Heart left ventricle (tissue), 16 donors: ENCODE measurements at places on chromosomes 6 and 20. TPM values are rescaled to one million over a fixed set of nuclear protein-coding genes. Genes with fewer than 3 reads are reported as not detected.

C4A gene
- total RNA-seq = 82.4 TPM

ZSCAN23 gene
- 1.5 TPM for total RNA-seq

POPDC3 gene
- total RNA-seq = 38.6 TPM

MARCKS gene
- 55.7 TPM for total RNA-seq

PAX1 gene
- total RNA-seq = not detected

WFDC11 gene
- total RNA-seq = not detected

PLA2G7 gene
- total RNA-seq = 0.58 TPM

HRH3 gene
- not detected for total RNA-seq

DNA sequence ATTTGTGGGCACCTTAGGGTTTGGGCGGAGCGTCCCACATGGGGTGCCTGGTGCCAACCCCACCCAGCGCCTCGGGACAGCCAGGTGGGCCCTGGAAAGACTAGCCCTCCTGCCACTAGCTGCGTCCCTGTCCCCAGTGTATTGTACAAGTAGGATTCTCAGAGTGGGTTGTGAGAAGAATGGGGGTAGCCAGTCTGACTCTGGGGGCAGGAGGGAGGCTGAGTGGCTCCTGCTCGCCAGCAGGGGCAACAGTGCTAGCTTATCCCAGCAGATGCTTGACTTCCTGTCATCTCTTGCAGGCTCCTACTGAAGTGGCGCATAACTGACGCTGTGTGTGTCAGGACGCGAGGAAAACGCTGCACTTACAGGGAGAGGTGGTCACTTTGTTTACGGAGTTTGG, 9.3 kb downstream of the PSMA7 start:
- DNase-seq = no peak

GRCh38 chr6:3823671-3824070, 25.5 kb upstream of the FAM50B start:
- DNase-seq = no peak

DNA sequence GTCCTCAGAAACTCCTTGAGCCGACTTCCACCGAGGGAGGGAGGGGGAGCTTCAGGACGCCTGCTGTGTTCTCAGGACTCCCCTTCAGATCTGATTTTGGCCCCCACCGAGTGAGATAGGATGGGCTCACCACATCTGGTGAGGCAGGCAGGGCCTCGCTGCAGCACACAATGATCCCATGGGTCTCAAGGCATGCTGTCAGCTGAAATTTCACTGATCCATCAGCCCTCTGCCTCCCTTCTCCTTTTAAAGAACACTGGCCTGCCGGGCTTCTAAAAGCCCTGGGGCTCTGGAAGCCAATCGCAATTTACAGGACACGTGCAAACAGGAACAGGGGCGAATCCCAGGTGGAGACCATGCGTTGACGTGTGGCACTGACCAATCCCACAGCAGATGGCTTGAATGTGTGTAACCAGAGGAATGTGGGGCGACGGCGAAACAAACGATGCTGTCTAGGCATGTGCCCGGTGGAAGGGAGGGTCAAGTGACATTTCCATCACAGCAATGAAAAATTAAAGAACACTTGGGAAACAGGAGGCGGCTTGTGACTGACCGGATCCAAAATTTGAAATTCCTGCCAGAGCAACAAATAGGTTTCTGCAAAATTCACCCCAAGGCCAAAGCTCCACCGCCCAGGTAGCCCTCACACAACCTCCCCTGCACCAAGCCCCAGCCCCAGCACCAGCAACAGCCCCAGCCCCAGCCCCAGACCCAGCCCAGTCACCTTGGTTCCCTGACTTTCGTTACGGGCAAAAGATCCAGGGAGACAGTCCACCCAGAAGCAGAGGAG, 167.1 kb upstream of the ZNF337 start:
- DNase-seq = no peak

- DNase-seq = no peak
Observed at GRCh38 chr6:129517288-129517687, 192.7 kb downstream of the ARHGAP18 start.

GRCh38 chr6:129774697-129775447, 64.9 kb upstream of the ARHGAP18 start:
- DNase-seq = peak; percentile 69

DNA sequence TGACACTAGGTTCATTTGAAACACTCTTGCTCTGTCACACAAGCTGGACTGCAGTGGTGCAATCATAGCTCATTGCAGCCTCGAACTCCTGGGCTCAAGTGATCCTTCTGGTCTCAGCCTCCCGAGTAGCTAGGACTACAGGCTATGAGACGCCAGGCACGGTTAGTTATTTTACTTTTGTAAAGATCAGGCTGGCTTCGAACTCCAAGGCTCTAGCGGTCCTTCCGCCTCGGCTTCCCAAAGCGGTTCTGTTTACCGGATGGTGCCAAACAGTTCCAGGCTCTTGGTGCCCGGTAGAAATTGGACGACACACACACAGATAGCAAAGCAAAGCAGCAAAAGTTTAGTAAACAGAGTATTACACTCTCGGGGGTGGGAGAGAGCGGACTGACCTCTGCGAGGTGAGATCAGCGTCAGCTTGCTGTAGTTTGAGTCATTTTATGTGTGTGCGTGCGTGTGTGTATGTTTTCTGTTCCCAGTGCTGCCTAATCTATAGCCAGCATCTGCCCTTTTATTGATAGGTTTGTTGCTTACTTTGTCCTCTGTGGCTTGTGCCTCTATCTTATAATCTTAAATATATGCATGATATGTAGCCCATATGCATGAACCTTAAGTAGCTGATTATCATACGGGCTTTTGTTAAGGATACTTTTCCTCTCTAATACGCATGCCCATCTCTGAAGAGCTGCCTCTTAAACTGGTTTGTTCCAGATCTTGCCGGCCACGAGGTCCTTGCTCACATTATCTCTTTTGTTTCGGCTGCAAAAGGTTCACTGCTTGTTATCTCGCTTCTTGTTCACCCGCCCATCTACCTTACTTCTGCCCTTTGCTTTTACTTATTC, 75.2 kb downstream of the OR2B2 start:
- no peak for DNase-seq

DNA sequence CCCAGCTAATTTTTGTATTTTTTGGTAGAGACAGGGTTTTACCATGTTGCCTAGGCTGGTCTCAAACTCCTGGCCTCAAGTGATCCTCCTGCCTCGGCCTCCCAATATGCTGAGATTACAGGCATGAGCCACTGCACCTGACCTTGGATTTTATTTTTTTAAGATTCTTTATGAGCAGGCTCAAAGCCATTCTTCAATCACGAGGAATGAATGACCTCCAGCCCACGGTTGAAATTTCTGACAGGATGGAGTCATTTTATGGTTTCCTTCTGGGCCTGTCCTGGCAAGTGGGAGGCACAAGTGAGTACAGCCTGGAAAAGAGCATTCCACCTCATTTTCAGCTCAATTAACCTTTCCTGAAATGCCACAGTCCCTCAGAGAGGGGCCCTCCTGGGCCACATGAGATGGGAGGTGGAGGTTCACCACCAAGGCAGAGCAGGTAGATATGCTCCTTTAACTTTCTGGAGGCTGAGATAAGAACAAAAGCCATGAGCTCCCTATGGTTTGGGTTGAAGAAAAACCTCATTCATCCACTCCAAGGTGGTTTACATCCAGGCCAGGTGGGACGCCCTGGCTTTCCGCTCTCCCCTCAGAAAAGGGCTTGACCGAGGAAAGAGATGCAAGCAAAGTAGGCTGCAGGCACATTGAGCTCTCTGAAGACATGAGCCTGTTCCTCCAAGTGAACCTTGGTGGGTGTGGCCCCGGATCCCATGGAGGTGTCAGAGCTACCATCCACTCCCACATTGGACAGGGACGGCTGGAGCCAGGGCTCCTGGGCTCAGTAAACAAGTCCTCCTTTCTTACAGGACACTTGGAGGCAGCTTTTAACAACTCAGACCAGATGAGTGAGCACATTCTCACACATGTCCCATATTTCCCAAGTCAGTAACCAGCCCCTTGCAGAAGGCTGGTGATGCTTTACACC, 208.5 kb upstream of the SSTR4 start:
- DNase-seq = no peak

DNA sequence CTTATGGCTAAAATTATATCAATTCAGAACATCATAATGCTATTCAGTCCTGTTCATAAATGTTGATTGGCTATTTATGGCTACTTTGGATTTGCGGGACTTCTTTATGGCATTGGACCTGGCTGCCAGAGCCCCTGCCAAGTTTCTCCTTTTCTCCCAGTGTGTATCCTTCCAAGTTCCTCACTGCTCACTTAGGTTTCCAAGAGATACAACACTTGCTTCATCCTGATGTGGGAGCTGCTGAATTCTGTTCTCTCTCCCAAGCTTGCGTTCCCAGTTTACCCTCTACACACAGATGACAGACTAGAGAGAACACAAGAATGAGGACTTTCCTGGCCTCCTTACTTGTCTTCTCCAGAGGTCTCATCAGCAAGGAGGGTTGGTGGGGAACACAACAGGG, 18.4 kb upstream of the DAAM2 start:
- DNase-seq = no peak

GRCh38 chr6:134962421-134962820, 12.5 kb upstream of the ALDH8A1 start:
- DNase-seq = no peak

GRCh38 chr6:167560673-167561569, 236.0 kb downstream of the TTLL2 start:
- DNase-seq = no peak

- DNase-seq = no peak
Observed at GRCh38 chr6:106908386-106908840, 66.1 kb downstream of the CD24 start.

- DNase-seq = no peak
Observed at GRCh38 chr20:33948480-33948879, 45.2 kb upstream of the RALY start.

- DNase-seq = no peak
Observed at GRCh38 chr6:42394881-42395620, 56.7 kb downstream of the TRERF1 start.

- no peak for DNase-seq
Observed at GRCh38 chr20:17868151-17868550, 100.4 kb downstream of the SNX5 start.

- DNase-seq = peak; percentile 66
Observed at GRCh38 chr6:168778201-168778600, 337.2 kb downstream of the SMOC2 start.

- DNase-seq = no peak
Observed at GRCh38 chr6:131736003-131736596, 25.3 kb upstream of the CTAGE9 start.

DNA sequence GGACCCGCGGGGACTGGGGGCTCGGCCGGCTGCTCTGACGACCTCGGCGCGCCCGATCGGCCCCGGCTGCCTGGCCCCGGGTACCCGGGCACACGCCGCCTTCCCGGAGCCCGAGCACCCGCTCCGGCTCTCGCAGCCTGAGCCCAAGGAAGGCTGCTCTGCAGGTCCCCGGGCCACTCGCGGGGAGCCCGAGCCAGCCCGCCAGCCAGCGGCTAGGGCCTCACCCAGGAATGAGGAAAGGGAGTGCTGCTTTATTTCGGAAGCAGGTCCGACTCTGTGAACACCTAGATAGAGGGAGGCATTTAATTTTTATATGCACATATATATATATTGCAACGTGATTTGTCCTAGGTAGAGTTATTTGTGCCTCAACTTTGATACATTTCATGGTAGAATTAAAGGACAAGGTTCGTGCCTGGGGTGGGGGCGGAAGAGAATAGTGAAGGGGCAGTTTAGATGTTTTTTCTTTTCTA, 15.5 kb downstream of the FOXA2 start:
- no peak for DNase-seq

DNA sequence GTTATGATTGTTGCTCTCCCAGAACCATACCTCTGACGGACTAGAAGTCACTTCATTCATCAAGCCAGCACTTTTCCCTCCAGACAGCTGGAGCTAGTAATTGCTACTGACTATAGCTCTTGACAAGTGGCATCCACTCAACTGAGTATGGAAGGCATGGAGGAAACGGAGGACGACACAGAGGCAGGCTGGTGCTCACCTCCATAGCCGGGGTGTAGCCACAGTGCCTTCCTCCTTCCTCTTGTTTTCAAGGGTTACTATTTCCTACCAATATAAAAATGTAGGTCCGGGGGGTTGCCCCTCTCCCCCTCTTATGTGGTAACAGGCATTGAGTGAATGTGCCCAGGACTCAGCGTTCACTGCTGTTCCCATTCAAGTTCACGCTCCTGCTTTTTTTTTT, 23.5 kb upstream of the FOXC1 start:
- no peak for DNase-seq

GRCh38 chr6:16402581-16402900, 164.2 kb downstream of the GMPR start:
- no peak for DNase-seq

GRCh38 chr20:17762873-17763557, 63.2 kb downstream of the BANF2 start:
- DNase-seq = no peak

DNA sequence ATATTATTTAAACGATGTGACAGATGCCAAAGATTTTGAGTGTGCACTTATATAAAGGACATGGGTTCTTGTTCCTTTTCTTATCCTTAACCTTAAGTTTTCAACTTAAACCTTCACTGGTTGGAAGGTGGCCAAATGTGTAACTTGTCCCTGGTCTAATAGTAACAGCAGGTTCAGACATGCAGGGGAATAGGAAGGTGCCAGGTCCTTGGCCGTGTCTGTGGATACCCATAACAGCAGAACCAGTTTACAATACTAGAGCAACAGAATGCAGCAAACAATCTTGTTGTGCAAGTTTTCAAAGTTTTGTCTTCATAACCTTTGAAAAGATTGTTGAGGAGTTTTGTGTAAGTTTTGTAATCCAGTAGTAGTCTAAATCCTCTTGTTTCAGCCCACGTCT, 4.4 kb downstream of the MYB start:
- no peak for DNase-seq

GRCh38 chr20:37944456-37944981, 41.6 kb downstream of the VSTM2L start:
- no peak for DNase-seq
